ENCODE measurements at places on chromosomes 12 and 14.

DNA sequence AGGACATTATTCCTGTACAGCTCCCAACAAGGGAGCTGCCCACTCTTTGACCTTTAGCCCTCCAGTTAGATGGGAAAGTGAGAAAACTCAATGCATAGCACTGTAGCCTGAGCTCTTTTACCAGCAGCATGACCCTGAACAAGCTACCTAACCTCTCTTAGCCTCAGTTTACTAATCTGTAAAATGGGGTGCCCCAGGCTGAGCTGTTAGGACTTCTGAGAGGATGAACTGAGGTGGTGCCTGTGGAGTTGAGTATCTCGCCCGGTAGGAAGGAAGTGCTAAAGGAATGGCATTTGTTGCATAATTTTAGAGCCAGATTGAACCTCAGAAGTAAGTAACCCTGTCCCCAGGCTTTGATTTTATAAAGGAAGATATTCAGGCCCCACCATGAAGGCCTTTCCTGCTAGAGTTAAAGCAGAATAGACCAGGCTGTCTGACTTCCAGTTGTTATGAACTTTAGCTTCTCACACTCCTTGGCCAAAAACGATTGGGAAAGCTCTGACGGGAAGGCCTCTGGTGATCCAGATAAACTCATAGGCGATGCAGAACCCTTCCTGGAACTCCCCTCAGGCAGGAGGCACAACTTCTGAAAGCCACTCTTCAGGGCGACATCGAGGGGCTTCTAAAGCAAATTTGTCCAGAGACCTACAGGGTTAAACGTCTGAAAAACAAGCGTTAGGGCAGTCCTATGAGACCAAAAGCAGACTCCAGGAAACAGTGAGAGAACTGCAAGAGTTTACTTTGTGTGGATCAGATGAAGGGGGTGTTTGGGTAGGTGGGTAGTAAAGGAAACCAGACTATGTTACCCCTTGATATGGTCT is 2.5 kb upstream of the SERPINA10 start:
- DNase-seq, result no peak

GRCh38 chr12:12817616-12818015 is 4.5 kb downstream of the DDX47 start:
- no peak for DNase-seq

- DNase-seq, result no peak
Measured at GRCh38 chr12:132539016-132539773, 49.2 kb downstream of the FBRSL1 start.

GRCh38 chr12:16325426-16325825 is 22.0 kb upstream of the MGST1 start:
- DNase-seq, result no peak

Measured in muscle of arm (tissue), 14 donors.